ENCODE measurements at places on chromosomes 5 and 9.

DNA sequence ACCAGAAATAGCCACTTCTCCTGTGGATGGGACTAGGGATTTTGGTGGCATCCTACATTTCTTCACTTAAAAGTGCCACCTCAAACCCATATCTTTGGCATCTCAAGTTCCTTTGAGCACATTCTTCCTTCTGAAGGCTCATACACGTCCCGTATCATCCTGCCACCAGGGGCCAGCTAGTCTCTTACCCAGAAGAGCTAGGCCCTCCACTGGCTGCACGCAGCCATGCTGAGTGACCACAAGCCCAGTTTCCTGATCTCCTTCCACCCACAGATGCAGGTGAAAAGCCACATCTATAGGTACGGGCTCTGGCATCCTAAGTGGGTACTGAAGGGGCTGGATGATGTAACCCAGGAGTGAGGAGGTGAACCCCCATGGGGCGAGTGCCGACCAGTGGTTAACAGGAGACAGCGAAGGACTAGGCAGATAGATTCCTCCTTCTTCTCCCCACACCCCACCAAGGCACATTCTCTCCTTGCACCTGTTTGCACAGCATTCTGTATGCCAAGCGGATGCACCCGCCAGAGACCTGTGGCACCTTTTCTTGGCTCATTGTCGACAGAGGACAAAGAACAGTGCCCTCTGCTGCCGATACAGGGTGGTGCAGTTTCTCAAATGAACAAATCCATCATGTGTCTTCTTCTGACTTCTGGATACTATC lies 14.4 kb upstream of the SCGB3A1 start:
- DNase-seq: peak; percentile 37

- DNase-seq: no peak
These were observed 72.6 kb upstream of the PALM2AKAP2 start for GRCh38 chr9:109707355-109707754.

DNA sequence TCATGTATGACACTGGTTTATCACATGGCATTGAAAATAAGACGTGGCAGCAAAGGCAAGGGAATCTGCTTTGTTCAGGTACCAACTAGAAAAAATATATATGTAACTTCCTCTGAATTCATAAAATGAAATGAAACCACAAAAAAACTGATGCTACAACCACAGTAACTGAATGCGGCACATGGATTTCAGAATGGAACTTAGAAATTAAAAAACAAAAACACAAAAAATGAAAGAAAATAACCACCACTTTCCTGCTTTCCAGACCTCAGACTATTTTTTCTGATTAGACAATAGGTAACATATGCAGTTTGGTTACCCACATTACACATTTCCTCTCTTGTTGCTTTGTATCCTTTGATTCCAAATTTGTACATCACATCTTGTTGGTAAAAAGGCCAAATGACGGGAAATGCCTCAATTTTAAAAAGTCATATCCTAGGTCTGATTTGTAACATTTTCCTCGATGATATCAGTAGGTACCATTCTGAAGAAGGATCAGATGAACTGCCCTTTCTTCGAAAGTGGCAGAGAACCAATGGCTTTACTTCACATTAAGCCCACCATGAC lies 18.1 kb upstream of the PDCL start:
- DNase-seq: no peak

DNA sequence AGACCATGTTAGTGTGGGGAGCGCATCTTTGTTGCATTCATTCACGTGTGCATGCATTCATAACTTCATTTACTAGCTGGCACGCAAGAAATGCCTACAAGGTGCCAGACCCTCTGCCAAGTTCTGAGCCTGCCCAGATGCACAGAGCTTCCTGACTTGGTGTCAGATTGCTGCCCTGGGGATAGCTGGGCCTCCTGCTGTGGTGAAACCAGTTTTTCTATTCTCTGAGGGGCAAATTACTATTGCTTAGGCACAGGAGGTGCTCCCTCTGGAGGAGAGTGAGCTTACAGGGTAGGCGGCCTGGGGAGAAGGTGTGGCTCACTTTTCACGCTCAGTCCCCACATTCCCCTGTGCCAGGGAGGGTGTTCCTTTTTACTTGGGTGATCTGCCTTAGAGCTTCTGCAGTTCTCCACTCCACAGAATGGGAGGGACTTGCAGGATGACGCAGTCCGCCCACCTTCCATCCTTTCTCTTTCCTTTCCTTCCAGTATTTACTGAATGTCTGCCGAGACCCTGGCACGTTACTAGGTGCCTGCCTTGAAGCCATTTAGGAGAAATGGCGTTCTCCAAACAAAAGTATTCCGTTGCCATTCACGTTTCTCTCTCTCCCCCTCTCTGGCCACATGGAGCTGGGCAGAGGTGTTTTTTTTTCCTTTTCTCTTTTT lies 27.9 kb upstream of the CTNNA1 start:
- DNase-seq: no peak

GRCh38 chr5:136730426-136730825 lies 365.1 kb upstream of the TRPC7 start:
- no peak for DNase-seq

- no peak for DNase-seq
These were observed 42.5 kb downstream of the NXNL2 start for GRCh38 chr9:88577256-88578120.

DNA sequence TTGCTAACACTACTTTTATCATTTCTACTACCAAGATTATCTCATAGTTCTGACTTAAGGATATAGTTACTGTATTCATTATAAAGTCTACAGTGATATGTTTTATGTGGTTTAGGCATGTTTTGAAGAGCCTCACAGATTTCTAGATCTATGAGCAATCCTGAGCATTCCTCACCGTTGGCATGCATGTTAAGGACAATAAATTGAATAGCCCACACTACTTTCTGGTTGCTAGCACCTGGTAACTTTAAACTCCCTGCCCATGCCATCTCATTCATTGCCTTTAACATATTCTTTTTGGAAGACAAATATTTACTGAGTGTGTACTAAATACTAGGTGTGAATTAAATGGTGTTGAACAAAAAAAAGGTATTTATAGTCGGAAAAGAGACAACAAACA lies 868.1 kb upstream of the CDH9 start:
- DNase-seq: no peak

DNA sequence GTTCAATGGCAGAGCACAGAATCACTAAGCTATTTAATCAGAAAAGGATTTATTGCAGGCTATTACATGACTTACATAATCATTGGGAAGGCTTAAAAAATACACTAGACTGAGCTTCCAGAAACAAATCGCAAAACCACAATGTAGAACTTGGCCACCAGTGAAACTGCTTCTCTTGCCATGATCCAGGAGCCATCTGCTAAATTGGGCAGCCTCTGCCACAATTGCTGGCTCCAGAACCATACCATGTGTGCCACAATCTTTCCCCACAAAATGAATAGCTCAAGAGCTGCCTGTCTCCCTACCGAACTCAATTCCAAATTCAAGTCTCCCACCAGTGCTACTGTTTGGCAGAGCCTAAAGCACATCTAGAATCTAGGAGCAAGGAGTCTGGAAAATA lies 9.8 kb upstream of the ERAP1 start:
- DNase-seq: no peak

- no peak for DNase-seq
These were observed 8.6 kb downstream of the SUSD1 start for GRCh38 chr9:112166176-112167140.

GRCh38 chr5:66307647-66308241 lies 163.6 kb downstream of the SREK1 start:
- peak; percentile 53 for DNase-seq

DNA sequence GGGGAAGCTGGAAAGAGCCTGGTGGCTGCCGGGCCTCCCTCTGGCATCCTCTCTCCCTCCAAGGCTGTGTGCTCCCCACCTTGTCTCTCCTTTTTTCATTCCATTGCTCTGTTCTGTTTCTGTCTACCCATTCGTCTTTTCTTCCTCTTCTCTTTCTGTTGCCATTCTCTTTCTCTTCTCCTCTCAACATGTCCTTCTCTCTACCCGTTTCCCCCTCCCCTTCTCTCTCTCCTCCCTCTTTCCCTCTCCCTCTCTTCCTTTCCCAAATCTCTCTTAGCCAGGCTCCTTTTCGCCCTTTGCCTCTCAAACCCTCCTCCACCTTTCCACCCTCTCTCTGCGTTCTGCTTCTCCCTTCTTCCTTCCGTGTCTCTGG lies 19.4 kb upstream of the KCNIP1 start:
- DNase-seq: no peak

DNA sequence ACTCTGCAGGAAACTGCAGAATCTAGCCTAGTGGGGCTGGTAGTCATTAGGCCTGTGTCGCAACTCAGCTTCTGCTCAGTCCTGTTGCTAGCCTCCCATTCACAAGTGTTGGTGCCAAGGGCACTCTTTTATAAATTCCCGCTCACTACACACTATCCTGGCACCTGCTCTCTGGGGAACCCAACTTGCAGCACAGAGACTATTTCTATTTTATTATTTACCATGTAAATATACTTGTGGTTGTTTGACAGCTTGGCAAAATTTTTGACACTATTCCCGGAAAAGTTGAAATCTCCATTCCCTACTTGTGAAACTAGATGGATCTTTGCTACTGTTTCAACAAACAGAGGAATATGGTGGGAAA lies 20.4 kb upstream of the SMC2 start:
- no peak for DNase-seq

GRCh38 chr5:122751293-122751782 lies 23.5 kb upstream of the SNX2 start:
- DNase-seq: no peak
